ENCODE measurements at places on chromosomes 5 and 9. TPM values are rescaled to one million over a fixed set of nuclear protein-coding genes. Genes with fewer than 3 reads are reported as not detected.

DNA sequence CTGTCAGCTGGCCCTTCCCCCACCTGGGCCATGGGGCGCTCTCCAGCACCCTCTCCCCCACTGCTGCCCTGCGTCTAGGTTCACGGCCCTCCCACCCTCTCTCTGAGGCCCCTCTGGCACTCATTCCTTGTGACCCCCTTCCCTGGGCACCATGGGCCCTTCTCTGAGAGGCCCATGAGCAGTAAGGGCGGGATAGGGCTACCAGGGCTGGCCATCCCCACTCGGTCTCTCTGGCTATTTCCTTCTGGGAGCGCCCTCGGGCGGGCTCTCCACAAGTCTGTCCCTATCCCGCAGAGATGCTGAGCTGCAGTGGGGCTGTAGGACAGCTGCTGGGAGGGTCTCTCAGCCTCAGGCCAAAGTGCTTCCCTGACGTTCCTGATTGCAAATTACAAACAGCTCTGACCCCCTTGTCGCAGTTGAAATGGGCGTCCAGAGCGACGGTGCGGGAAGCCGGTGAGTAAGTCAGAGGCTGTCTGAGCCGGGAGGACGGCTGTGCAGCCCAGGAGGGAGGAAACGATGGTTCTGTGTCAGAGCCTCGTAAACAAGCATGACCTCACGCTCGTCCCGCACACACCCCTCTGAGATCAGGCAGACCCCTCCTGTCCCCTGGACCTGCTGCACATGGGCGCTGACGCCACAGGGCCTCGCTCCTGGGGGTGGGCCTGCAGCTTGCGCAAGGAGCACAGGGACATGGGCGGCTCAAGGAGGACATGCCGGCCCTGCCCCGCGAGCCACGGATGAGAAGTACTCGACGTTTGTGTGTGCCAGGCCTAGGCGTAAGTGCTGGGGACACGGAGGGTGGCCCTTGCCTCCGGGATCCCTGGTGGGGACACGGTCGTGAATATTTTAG lies 36.3 kb upstream of the GFPT2 start:
- H3K4me1 ChIP-seq, result no peaks in the 10 kb centered on the region
- no peak for DNase-seq
- H3K27ac ChIP-seq, result no peak overlapping the region
- H3K4me3 ChIP-seq, result no peak overlapping the region

GRCh38 chr9:134944916-134945315 lies 27.2 kb upstream of the FCN1 start:
- no peaks in the 10 kb centered on the region for H3K4me1 ChIP-seq
- no peaks in the 10 kb centered on the region for H3K27me3 ChIP-seq

- no peaks in the 10 kb centered on the region for H3K4me1 ChIP-seq
- H3K36me3 ChIP-seq, result no peaks in the 10 kb centered on the region
- no peak overlapping the region for H3K27ac ChIP-seq
- H3K4me3 ChIP-seq, result no peak overlapping the region
- DNase-seq, result no peak
Measured at GRCh38 chr9:115593587-115594091, 475.7 kb upstream of the TNC start.

FBP2 gene
- not detected for total RNA-seq

- no peaks in the 10 kb centered on the region for H3K27me3 ChIP-seq
- H3K4me3 ChIP-seq, result no peak overlapping the region
- DNase-seq, result no peak
- peaks cover 38% of the 10 kb centered on the region for H3K36me3 ChIP-seq
- H3K4me1 ChIP-seq, result no peaks in the 10 kb centered on the region
- H3K27ac ChIP-seq, result no peak overlapping the region
Measured at GRCh38 chr9:98007251-98007928, 24.2 kb downstream of the ANP32B start.

- H3K27ac ChIP-seq, result no peak overlapping the region
- DNase-seq, result no peak
- H3K4me1 ChIP-seq, result peaks cover 16% of the 10 kb centered on the region
- no peaks in the 10 kb centered on the region for H3K36me3 ChIP-seq
- no peak overlapping the region for H3K4me3 ChIP-seq
Measured at GRCh38 chr9:96486386-96487028, 36.5 kb downstream of the HABP4 start.

DNA sequence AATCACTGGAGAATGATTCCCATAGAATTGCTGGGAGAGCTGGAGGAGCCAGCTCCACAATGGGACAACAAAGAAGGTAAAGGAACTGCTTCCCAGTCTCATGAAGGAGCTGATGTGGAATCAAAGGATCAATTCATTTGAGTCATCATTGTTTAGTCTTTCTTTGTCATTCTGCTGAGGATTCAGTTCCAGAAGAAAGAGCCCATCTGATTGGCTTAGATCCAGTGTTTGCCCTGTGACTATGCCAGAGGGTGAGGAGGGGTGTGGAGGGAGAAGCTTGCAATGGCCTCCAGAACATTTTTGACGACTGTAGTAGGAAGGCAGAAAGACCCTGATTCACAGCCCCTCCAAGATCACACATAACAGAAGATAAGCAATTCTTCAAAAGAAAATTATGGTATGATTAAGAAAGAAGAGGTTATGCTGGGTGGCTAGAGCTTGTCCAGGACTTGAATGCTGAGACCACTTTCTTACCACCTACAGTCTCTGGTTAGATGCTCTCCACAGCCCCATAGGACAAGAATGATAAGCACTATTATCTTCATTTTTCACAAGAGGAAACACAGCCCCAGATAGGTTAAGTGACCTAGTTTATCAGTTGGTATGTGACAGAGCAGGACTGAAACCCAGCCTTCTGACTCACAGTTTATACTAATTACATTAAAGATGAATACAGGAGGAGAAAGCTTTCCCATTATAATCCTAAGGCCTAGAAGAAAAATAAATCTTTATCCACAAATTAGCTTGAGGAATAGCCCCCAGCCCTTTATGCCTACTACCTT lies 363.1 kb downstream of the PRELID2 start:
- no peak for DNase-seq
- H3K36me3 ChIP-seq, result no peaks in the 10 kb centered on the region
- H3K27ac ChIP-seq, result no peak overlapping the region
- no peaks in the 10 kb centered on the region for H3K27me3 ChIP-seq
- H3K4me1 ChIP-seq, result no peaks in the 10 kb centered on the region
- H3K4me3 ChIP-seq, result no peak overlapping the region

GRCh38 chr9:82621447-82621846 lies 441.5 kb downstream of the RASEF start:
- no peaks in the 10 kb centered on the region for H3K36me3 ChIP-seq
- H3K27me3 ChIP-seq, result no peaks in the 10 kb centered on the region
- no peak overlapping the region for H3K4me3 ChIP-seq
- no peak for DNase-seq

DNA sequence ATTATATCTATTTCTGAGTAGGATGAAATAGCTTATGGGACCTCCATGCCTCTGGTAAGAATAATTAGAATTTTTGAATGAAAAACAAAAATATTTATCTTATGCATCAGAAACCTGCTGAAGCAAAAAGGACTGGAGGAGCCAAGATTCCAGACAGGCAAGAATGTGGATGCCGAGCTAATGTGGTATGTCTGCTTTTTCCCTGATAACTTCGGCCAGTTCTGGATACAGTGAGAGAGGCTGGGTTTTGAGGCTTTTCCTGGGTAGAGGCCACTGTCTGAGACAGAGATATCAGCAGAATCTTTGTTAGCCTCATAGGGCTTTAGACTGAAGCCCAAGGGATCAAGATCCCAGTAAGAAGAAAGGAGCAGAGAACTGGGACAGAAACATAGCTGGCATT lies 5.2 kb upstream of the CTNND2 start:
- H3K4me1 ChIP-seq, result no peaks in the 10 kb centered on the region
- H3K27me3 ChIP-seq, result no peaks in the 10 kb centered on the region
- no peaks in the 10 kb centered on the region for H3K36me3 ChIP-seq
- no peak overlapping the region for H3K27ac ChIP-seq
- no peak overlapping the region for H3K4me3 ChIP-seq

DNA sequence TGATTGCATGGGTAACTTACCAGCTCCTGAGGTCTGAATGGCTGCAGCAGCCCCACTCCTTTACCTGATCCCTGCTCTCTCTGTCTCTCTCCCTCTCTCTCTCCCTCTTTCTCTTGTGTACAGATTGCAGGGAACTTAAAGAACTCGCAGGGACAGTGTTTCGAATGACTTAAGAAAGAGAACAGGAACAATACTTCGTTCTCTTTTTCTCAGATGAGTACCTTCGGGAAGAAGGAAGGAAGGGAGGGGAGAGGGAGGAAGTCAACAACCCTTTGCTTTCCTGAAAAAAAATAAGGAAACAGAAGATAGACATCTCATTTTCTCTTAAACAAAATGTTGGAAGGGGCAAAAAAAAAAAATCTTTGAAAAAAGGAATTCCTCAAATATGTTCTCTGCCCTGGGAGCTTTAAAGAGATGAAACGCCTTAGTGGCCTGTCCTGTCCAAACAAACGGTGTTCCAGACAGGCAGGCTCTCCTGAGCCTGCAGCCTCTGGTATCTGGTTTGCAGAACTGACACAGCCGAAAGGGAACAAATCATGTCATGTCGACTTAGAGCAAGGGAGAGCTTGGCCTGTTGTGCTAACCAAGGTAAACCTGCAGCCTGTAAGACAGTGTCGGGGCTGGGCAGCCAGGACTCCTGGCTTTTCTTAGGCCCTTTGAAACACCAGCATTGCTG lies at the start of gene ZNF366:
Gene ZNF366 (minus strand): TSS at position 180 of the 676 bp plus-strand sequence. CDS start 45,914 bp downstream, outside the sequence.
- no peaks in the 10 kb centered on the region for H3K27me3 ChIP-seq
- no peaks in the 10 kb centered on the region for H3K36me3 ChIP-seq
- DNase-seq, result no peak
- H3K4me1 ChIP-seq, result peaks cover 45% of the 10 kb centered on the region
- peak within 1 kb of the TSS; percentile 60 for H3K27ac ChIP-seq

CDK5RAP2 gene
- total RNA-seq, result 52.5 TPM

- no peaks in the 10 kb centered on the region for H3K27me3 ChIP-seq
- DNase-seq, result no peak
- H3K36me3 ChIP-seq, result no peaks in the 10 kb centered on the region
- H3K27ac ChIP-seq, result no peak overlapping the region
- no peak overlapping the region for H3K4me3 ChIP-seq
Measured at GRCh38 chr5:68562308-68562707, 346.8 kb downstream of the PIK3R1 start.

- H3K27me3 ChIP-seq, result no peaks in the 10 kb centered on the region
- no peak overlapping the region for H3K4me3 ChIP-seq
- DNase-seq, result no peak
- H3K27ac ChIP-seq, result no peak overlapping the region
- no peaks in the 10 kb centered on the region for H3K4me1 ChIP-seq
Measured at GRCh38 chr9:102795532-102795931, 199.6 kb upstream of the CYLC2 start.

- peak overlapping the region; percentile 1 for H3K4me3 ChIP-seq
- DNase-seq, result peak; percentile 45
- peak overlapping the region; percentile 83 for H3K27ac ChIP-seq
- peaks cover 13% of the 10 kb centered on the region for H3K4me1 ChIP-seq
Measured at GRCh38 chr9:18768951-18769622, 263.9 kb downstream of the SAXO1 start.

- H3K27me3 ChIP-seq, result no peaks in the 10 kb centered on the region
- H3K36me3 ChIP-seq, result no peaks in the 10 kb centered on the region
- no peaks in the 10 kb centered on the region for H3K4me1 ChIP-seq
- no peak overlapping the region for H3K27ac ChIP-seq
- H3K4me3 ChIP-seq, result 0 out of 2 replicates have a peak overlapping the region, but pooled peaks have one; percentile 2
Measured at GRCh38 chr5:154714266-154714986, 40.8 kb upstream of the LARP1 start.

OSTF1 gene
- total RNA-seq, result 52.4 TPM

DNA sequence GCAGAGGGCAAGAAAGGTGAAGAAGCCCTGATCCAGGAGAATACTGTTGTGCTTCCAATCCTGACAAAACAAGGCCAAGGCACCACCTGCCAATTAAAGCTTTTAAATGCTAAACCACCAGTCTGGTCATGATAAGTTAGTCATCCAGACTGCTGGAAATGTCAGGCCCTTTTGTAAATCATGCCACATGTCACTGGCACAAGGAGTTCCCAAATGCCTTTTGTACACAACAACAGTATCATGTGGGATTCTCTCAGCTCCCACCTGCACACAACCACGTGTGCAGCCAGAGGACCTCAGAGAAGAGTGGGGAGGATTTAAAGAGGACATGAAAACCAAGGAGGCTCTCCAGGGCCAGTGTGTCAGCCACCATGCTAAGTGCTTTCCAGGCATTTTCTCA lies 99.3 kb downstream of the CDK5RAP2 start:
- H3K27me3 ChIP-seq, result no peaks in the 10 kb centered on the region
- H3K36me3 ChIP-seq, result peaks cover 5% of the 10 kb centered on the region
- H3K4me3 ChIP-seq, result no peak overlapping the region
- H3K27ac ChIP-seq, result no peak overlapping the region
- DNase-seq, result no peak

All from GM12878 (cell line).